H9 (cell line): ENCODE measurements at places on chromosomes 11 and 22.

- no peak for DNase-seq
These were observed 53.0 kb downstream of the KREMEN1 start for GRCh38 chr22:29125844-29126243.

GRCh38 chr22:29093501-29094300 lies 20.9 kb downstream of the KREMEN1 start:
- DNase-seq = no peak

- peak; percentile 50 for DNase-seq
These were observed 1.1 kb upstream of the SLC35F2 start for GRCh38 chr11:107859459-107860239.

- DNase-seq = no peak
These were observed 47.1 kb downstream of the BCR start for GRCh38 chr22:23227380-23227779.

DNA sequence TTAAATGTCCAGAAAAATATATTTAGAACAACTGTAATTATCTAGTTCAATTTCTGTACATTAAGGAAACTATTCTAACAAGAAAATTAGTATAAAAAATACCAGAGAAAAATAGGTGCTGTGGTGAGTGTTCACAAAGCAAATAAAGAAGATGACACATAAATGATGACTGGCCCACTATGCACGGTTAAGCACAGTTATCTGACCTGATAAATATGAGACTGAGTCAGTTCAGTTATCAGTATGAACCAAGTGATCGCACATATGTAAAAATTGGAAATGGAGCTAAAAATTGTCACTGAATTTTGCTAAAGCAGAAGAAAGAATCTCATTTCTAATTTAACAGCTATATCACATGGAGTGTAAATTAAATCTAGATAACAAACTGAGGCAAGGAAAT lies 18.8 kb upstream of the MAML2 start:
- no peak for DNase-seq

DNA sequence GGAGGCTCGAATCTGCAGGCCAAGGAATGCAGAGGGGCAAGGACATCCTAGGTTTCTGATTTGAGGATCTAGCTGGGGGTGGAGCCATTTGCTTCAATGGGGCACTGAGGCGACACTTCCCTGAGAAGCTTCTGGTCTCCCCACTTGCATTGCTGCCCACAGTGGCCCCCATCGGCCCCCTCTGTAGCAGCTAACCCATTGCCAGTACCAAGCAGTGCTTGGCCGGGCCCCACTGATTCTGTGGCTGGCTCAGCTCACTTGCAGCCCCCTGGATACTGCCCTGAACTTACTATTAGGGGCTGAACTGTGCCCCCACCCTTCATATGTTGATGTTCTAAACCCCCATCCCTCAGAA lies 42.9 kb upstream of the SHISAL1 start:
- DNase-seq = no peak

DNA sequence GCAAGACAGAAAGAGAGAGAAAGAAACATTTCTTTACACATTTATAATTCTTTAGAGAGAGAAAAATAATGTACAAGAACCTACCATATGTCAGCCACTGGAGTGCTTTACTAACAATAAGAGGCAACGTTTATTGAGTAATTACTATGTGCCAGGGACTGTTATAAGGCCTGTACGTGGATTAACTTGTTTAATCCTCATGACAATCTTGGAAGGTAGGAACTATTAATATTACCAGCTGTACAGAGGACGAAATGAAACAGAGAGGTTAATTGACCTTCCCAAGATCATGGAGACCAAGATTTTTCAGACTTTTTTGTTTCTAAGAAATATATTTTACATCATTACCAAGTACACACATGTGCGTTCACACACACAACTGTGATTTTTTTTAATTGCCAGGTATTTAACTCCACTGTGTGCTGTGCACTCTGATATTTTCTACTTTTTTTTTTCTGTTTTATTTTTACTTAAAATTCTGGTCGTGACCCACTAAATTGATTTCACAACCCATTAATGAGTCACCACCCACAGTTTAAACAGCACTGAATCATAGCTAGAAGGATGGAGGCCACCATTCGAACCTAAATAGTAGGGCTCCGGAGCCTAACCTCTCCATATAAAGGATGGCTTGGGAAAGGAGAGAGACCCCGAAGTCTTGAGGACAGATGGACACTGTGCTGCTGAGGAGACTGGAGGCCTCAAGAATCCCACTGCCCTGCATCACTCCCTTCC lies 21.4 kb downstream of the CREB3L1 start:
- no peak for DNase-seq

GRCh38 chr11:12540913-12541582 lies 133.2 kb upstream of the TEAD1 start:
- DNase-seq = no peak

DNA sequence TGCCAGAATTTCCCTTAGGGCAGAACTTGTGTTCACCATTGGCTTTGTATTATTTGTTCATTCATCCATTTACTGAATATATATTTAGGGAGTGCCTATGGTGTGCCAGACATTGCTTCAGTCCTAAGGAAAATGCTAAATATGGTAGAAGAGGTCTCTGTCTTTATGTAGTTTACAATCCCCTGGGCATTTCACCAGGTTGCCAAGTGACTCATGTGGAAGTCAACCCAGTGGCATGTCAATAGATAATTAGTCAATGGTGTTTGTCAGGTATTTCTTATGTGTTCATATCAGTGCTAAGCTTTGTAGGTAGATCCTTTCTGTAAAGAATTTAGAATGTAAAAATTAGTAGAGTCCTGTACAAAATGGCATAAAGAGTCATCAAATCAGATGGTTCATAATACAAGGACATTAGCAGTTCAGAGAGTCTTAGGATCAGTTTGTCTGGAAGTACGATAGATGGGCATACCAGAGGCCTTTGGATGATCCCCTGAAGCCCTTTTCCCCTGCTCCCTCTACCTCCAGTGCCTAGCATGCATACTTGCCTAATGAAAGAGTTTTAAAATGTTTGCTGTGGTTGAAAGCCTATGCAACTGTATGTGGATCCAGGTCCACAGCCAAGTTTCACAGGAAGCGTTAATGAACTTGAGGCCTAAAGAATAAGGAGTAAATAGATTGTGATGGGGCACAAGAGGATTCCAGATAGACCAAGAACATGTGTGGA lies 58.5 kb upstream of the SESN3 start:
- no peak for DNase-seq

GRCh38 chr22:22520020-22520656 lies at the start of gene ZNF280A:
ZNF280A (minus strand) TSS chr22:22520270; CDS start chr22:22515630, 4,640 bp downstream.
- peak; percentile 44 for DNase-seq

DNA sequence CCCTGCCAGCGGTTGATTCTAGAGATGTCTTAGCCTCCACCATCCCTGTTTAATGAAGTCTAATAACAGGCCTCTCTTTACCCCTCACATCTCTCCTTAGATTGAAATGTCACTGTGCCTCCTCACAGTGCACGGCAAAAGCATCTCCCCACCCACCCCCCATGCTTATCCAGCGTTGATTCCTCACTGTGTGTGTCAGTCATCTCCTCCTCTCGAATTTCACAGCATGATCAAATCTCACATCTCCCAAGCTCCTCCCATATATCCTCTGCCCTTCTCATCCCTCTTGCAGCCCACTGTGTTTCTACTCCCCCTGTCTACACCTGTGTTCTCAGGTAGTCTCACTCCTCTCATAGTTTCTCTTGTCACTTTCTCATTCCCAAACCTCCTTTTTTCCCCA lies 84.6 kb downstream of the DBX1 start:
- no peak for DNase-seq

- no peak for DNase-seq
These were observed 42.2 kb upstream of the FBLN1 start for GRCh38 chr22:45460288-45461109.

DNA sequence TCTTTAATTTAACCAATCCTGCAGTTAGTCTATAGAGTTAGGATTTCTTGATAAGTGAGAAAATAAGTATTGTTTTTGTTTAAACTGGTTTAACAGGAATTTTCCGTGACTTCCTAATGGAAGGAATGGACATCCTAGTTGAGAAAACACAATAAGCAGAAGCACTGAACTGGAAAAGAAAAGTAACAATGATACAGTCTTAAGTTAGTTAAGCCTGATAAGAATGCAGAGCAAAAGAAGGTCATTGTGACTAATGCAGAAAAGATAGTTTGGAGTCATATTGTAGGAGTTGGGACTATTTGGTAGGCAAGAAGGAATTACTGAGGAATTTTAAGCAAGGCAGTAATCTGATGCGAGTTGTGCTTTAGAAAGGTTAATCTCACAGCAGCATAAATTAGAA lies 11.7 kb downstream of the RNF141 start:
- DNase-seq = no peak

DNA sequence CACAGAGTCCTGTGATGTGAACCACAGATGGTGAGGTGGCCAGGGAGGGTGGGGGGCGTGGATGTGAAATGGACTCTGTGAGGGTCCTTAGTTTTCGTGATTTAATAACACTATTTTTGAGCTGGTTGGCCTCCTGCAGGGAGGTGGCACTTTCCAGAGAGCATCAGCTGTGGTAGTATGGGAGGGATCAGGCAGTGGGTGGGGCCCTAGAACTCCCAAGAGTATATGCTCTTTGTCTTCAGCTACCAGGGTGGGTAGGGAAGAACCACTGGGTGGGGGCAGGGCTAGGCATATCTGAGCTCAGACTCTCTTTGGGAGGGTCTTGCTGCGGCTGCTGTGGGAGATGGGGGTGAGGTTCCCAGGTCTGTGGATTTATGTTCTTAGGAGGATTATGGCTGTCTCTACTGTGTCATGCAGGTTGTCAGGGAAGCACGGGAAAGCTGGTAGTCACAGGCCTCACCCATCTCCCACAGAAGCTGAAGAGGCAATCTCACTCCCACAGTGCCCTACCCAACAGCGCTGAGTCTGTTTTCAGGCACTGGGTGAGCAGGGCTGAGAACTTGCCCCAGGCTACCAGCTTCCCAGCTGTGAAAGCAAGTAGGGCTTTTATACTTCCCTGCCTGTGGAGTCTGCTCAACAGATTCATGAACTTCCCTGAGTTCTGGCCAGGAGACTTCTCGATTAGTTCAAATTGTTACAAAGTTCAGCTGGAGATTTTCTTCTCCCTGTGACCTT lies 47.9 kb upstream of the SNX19 start:
- DNase-seq = no peak

DNA sequence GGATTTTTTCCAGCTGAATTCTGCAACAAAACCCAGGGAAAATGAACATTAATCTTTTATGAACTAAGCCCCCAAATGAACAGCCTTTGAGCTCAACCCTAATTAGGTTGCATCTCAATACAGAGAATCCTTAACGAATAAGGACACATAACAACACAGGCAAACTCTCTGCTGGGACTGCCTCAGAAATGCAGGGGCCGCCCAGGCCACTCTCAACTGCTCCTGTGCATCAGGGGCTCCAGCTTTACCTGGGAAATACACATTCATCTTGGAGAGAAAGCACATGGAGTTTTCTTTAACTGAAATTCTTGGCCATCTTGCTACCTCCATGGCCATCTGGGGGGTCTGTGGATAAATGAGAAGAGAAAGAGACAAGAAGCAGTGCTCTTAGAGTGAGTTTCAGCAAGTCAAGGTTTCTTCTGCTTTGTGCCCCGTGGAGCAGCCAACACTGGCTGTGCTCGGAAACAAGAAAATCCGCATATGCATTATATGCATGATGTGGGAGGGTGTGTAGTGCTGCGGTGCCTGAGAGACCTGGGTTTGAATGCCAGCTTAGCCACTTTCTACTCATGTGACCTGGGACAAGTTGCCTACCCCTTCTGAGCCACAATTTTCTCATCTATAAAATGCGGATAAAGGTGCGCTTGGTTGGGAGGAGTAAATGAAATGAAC lies 81.9 kb upstream of the RCN1 start:
- DNase-seq = no peak

DNA sequence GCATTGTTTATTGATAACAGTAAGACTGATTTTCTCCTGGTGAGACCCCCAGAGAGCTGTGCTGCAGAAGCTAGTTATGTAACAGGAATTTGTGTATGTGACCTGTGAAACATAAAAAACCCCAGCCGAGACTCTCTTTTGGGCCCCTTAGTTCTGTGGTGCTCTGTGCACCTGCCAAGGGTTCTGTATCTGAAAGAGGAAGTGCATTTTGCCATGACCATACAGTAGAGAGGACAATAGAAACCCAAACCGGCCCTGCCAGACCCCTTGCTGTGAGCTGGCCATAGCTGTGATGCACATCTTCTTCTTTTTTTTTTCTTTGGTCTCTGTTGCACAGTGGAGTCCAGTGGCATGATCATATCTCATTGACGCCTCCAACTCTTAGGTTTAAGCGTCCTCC lies 31.4 kb upstream of the APOL5 start:
- DNase-seq = no peak

GRCh38 chr22:37594237-37594636 lies 14.3 kb upstream of the LGALS2 start:
- DNase-seq = no peak

- no peak for DNase-seq
These were observed 5.9 kb downstream of the OR5B21 start for GRCh38 chr11:58502004-58502403.

GRCh38 chr11:35683728-35684339 lies 21.3 kb downstream of the TRIM44 start:
- no peak for DNase-seq

DNA sequence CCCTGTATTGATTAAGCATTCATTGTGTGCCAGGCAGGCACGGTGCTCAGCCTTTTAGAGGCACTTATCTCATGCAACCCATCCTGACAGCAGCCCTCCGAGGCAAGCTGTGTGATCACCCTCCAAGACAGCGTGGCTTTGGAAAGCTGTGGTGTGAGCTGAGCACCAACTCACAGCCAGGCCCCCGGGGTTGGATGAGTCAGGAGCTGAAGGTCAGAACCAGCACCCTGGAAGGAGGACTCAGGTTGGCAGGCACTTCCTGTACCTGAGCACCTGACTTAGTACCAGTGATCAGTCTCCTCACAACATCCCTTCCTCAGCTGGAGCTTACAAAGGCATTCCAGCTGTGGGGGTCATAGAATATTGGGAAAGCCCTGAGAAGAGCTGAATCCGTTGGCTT lies 9.0 kb downstream of the PATZ1 start:
- DNase-seq = no peak

- DNase-seq = no peak
These were observed 31.4 kb downstream of the LRP5 start for GRCh38 chr11:68343761-68344256.

- DNase-seq = peak; percentile 65
These were observed at the start of gene PHOX2A for GRCh38 chr11:72244060-72244360. PHOX2A (minus strand) TSS chr11:72244176; CDS start chr11:72244004, 172 bp downstream.

- DNase-seq = peak; percentile 62
These were observed 1.6 kb downstream of the CPT1A start for GRCh38 chr11:68839911-68840641.

GRCh38 chr11:128342511-128343134 lies 244.7 kb downstream of the ETS1 start:
- DNase-seq = no peak

DNA sequence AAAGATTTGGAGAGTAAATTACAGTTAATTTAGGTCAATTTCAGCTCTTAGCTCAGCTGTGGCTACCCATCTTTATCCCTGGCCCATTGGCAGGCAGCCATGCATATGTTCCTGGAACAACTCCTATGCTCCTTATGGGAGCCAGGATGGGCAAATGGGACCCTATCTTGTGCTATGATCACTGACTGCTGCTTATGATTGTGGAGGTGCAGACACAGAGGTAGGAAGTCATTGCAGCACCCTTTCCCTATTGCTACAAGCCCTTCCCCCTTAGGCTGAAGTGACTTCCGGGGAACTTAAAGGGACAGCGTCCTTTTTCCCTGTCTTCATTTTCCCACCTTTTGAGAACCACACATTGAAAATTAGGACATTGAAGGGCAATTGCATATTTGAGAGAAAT lies 112.7 kb downstream of the FCHSD2 start:
- DNase-seq = no peak

GRCh38 chr11:5522308-5522707 lies 5.8 kb upstream of the UBQLNL start:
- no peak for DNase-seq
